Stimulated activated CD4-positive, alpha-beta T cell treated with anti-CD3 and anti-CD28 coated beads, Interleukin-15, amount 100 ng/mL, for 48 hours (primary cell): ENCODE measurements at places on chromosomes 5 and 9.
A peak's percentile ranks its signal among the peaks of the same experiment; 100 is the strongest.

DNA sequence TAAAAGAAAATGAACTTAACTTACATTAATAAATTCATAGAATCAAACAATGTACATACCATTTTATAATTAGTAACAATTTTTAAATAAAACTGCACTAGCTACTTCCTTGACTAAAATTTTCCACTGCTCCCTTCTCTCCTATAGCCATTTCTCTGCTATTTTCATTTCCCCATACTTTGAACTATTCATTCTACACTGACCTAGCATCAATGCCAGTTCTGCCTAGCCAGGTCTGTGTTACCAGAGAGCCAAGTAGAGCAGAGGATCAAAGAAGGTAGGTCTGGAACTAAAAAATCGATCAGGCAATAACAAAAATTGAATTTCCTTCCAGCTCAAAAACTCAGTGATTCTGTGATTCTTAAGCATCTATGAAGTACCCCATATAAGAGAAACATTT lies 84.5 kb downstream of the ERMP1 start:
- no peak for DNase-seq

GRCh38 chr9:131500377-131500776 lies 2.3 kb upstream of the POMT1 start:
- peak; percentile 72 for DNase-seq

- DNase-seq: no peak
Observed at GRCh38 chr5:59317023-59317773, 576.3 kb downstream of the PDE4D start.

- no peak for DNase-seq
Observed at GRCh38 chr9:92359394-92359995, 33.7 kb downstream of the CENPP start.

DNA sequence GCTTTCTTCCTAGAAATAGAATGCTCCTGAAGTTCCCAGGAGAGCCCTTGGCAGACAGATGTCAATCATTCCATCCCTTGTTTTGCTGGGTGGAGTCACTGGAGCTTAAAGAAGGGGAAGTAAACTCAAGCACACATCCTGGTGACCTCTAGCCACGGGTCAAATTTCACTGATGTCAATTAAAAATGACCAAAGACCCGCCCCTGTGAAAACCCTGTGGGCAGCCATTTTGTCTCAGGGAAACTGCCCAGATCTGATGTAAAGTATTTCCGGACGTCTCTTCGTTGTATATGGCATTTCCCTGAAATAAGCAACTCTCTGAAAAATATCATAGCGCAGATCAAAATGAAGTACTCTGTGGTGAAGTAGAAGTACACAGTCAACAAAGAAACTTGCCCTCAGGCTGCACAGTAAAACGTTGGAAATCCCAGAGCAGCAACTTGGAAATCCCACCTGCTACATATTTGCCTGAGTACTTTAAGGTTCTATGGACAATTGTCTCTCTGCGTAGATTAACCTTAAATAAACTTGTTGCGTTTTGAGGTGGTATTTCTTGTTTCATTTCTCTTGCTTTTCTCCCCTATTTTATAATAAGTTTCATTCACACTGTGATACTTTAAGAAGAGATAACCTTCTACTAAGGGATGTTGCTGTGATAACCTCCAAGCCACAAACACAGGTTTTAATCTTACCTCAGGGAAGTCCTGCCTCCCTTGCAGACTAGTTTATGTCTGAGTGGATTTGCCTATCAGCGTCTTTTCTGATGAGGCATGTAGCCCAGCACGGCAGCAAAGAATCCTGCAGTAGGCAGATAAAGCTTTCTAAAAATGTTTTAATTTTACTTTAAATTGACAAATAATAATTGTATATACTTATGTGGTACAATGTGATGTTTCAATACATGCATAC lies 60.9 kb upstream of the PIP5K1B start:
- no peak for DNase-seq

GRCh38 chr9:129895376-129896268 lies 60.4 kb downstream of the USP20 start:
- no peak for DNase-seq

- no peak for DNase-seq
Observed at GRCh38 chr5:148645527-148645926, 8.8 kb downstream of the HTR4 start.

DNA sequence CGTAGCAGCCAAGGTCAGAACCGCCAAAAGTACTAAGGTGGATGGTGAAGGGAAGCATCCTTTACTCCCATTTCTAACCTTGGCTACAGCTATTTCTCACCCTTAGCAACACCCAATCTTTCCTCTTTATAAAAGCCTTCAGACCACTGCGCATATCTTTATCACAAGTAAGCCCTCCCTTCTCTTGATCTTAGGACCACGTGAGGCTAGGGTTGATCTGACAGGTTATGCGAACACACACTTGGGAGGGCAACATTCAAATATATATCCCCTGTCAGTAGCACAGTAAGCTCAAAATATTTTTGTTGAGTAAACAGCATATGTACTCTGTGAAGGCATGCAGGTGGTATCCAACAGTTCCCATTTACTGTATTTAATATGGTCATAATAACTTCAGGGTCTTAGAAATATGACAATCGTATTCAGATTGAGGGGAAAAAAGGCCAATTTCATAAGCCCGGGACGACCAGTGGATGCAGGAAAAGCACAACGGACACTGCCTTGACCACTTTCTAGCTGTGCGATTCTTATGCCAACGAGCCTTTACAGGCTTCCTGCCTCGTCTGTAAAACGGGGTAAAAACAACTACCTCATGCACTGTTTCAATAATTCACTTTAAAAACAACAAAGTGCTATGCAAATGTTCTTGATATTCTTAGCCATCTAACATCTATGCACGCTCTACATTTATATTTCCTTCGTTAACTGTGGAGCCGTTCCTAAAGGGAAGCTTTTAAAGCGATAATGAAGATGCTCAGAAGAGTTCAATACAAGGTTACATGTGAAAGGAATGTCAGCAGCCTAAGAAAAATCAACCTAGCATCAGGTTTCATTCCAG lies 1.3 kb downstream of the ARSB start:
- DNase-seq: no peak

DNA sequence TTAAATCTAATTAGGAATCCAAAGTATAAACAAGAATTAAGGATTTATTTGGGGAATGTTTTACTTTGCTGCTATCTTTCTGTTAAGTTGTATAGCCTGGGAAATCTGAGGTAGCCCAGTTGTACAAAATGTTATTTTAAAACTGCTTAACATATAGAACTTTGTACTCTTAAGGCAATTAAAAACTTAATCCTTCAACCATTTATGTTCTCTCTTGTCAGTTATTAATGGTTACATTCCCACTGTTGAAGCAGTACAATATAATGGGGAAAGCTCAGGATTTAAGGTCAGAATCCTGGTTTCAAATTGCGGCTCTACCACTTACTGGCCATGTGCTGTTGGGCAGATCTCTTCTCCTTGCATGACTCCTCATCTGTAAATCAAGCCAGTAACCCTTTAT lies 32.7 kb downstream of the FBXO38 start:
- DNase-seq: no peak

DNA sequence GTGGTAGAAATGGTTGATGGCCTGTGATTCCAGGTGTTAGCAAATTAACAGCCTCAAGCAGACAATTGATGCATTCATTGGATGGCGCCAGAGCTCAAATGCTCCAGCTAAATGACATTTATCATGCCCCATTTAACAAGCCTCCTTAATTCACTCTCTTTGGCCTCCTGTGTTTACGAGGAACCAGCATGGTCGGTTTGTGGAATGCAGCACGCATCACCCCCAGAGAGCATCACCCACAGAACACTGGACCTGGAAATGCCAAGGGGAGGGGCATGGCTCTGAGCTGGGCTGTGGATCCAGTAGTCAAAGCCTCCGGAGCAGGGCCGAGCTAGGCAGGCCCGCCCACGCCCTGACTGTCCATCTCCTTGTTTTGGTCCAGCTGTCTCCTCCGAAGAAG lies 434.0 kb downstream of the GADD45G start:
- DNase-seq: no peak

DNA sequence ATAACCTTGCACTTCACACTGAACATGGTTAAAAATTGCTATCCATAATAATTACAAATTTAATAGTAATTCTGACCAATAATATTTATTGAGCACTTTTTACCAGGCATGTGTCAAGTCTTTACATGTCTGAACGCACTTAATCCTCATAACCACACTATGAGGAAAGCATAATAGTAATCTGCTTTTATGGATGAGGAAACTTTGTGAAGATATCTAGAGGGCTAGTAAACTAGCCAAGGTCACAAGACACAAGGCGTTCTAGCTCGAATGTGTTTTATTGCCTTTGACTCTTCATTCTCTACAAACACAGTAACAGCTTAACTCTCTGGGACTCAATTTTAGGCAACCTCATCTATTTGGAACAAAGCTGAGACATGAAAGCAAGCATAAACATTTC lies 205.1 kb downstream of the ARHGEF28 start:
- DNase-seq: no peak

DNA sequence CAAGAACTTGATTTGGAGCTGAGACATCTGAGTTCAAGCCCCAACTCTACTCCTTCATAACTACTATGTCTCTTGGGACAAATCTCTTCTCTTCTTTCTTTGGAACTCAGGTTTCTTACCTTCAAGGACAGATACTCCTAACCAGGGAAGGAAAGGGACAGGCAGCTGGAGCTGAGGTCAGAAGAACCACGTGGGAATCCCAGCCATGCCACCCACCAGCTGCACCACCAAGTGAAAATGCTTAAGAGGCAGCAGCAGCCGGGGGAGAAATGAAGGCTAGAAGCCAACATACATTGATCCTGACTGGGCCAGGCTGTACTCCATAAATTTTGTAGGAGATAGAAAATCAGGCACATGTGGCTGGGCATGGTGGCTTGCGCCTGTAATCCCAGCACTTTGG lies 9.6 kb upstream of the OR5C1 start:
- DNase-seq: no peak

- DNase-seq: no peak
Observed at GRCh38 chr5:60488466-60489130, 211.4 kb downstream of the DEPDC1B start.

DNA sequence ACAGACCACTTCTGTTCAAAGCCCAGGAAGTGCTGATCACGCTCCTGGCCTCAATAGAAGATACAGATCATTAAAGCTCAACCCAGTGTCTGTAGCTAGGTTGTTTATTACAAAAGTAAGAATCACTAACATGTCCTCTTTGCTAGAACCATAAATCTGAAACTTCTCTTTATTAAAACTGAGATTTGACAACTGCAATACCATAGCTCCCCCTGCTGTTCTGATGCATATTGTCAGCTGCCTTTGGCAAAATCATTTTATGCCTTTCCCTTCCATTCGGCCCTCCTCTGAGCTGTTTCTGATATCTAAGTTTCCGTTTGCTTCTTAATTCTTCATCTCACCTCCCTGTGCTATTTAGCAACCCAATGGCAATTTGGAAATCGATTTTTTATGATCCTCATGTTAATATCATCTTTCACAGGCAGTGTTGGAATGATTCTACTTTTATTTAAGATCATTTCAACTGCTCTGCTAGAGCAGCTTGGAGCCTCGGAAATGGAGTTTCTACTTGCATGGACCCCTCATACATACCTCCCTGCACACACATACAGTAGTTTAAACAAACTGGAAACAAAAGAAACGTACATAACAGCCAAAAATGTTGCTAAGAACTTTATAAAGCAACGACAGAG lies 998.8 kb downstream of the MAT2B start:
- DNase-seq: peak; percentile 2

DNA sequence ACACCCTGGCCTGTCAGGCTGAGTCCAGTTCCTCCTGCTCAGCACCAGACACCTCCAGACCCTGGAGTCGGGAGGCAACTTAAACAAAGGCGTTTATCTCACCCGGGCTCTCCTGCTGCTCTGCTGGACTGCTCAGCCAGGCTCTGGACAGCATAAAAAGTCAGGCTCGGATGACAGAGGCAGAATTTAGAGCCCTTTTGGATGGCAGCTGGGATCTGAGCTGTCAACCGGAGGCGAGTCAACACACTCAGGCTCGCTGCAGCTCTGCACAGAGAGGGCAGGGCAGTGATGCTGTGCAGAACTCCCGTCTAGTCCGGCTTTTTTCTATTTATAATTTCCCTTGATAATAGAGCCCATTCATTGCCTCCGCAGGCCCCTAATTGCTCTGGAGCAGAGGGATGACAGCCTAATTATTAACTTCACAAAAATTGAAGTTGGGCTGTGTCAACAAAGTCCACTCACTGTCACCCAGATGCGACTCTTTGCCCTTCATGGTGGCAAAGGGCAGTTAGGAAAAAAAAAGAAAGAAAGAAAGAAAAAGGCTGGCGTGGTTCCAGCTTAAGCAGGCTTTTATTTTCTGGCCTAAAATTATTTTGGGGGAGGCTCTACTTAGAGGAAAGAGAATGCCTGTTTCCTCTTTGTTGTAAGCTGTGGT lies 37.6 kb downstream of the STC2 start:
- DNase-seq: no peak

DNA sequence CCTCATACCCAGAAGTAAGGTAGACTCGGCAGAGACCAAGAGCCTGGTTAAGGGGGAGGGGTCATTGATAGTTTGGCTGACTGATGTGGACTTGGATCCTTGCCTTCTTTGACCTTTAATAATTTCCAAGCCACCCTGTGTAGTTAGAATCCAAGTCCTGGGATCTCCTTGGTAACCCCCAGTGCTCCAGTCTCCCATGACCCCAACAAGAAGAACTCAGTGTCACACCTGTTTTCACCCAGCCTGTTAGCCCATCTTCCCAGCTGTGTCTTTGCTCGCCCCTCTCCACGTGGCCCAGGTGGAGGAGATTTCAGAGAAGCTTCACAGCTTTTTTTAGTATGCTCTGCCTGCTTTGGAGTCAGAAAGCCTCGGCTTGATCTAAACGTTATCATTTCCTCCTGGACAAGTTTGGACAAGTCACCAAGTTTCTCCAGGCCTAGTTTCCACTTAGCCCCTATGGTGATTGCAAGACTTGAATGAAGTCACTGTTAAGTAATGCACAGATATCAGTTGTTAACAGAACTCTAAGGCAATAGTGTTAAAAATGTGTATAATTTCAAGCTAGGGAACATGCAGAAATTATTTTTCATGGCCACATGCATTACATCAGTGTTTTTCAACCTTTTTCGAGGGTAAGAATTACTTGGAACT lies 170.0 kb downstream of the TMEM38B start:
- no peak for DNase-seq

DNA sequence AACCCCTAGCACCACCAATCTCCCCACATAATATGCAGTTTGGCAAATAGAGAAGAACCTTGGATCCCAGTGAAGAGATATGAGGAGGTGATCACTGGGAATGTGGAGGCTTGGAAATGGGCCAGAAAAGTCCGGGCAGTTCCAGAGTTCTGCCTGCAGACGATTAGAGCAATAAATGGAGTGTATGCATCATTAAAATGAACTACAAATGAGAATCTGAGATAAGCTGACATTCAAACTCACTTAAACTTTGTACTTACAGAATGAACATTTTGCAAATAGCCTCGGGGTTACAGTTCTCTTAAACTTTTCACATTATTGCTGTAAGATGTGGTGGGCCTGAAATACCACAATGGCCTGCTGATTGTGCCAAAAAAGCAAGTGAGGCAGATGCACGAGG lies 23.0 kb upstream of the LHFPL2 start:
- no peak for DNase-seq

GRCh38 chr9:135780626-135781025 lies 78.6 kb downstream of the KCNT1 start:
- no peak for DNase-seq

- no peak for DNase-seq
Observed at GRCh38 chr5:65817931-65818330, 95.9 kb downstream of the NLN start.
